ENCODE measurements at places on chromosomes 3 and 15. TPM values are rescaled to one million over a fixed set of nuclear protein-coding genes. Genes with fewer than 3 reads are reported as not detected.

Gene RBP2
- 0.59 TPM for polyA plus RNA-seq

Gene C3orf20
- polyA plus RNA-seq, result 0.27 TPM

Gene NRROS
- polyA plus RNA-seq, result 3.4 TPM

Gene CCDC9B
- polyA plus RNA-seq, result 4.0 TPM

Gene GLCE
- polyA plus RNA-seq, result 49.9 TPM
